Left renal cortex interstitium (tissue), 4 donors: ENCODE measurements at places on chromosomes 13 and 19.

DNA sequence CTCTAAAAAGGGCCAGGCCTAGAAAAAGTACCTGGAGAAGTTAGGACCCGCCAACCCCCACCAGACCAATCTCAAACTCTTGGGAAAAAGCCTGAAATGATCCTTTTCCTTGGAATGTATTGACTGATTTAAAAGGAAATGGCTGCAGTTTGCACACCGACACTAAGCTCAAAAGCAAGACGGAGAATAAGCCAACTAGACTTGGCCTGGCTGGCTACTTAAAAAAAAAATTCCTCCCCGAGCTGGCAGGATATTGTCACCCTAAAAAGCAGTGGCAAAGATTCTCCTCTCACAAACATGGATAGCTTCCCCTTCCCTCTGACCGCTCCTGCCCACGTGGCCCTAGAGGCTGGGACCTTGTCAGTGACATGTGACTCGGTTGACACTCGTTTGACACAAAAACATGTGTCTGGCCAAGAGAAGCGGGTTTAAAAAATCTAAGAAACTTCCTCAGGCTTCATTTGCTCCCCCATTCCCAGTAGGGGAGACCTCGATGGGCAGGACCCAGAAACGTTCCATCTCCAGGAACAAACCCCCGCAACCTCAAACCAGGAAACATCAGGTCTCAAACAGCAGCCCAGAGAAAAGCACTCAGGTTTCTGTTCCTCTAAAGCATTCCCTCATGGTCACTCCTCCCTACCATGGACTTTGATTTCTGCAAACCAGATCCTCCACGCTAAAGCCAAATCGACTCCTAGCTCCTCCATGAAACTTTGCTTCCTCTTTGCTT, 1.3 kb downstream of the RFX1 start:
- no peak for DNase-seq

DNA sequence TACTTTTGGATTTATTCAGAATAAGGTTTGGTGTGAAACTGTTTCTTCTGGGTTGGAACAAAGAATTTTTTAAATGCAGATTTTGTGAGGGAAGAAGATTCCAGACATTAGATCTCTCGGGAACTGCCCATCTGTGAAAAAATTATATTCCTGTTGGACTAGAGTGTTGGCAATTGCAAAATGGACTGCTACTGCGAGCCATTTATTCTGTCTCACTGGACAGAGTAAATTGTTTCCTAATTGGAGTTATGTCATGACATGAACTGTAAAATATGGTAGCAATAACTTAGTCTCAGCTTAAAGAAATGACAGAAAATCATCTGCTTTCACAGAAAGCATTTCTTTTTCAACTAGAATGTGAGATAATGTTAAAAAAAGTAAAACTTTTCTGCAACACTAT, 86.0 kb upstream of the MYCBP2 start:
- DNase-seq, result no peak

- peak; percentile 98 for DNase-seq
Measured at GRCh38 chr19:21851596-21852345, 15.8 kb upstream of the ZNF43 start.

GRCh38 chr19:50510700-50511068, 307 bp downstream of the JOSD2 start:
- DNase-seq, result no peak

GRCh38 chr13:34343413-34343940, 525.5 kb downstream of the RFC3 start:
- DNase-seq, result no peak

DNA sequence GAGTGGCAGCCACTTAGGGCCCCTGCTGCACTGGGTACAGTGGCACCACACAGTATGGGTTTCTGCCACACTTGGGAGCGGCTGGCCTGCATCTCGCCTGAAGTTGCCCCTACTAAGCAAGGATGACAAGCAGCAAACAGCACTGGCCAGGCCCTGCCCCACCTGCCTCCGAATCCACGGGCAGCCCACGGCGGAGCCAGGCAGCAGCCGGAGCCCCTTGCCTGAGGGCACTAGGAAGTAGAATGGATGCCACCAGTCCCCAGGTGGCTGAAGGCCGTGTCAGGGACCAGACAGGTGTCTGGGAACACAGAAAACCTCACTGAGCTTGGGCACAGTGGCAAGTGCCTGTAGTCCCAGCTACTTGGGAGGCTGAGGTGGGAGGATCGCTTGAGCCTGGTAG, 19.4 kb downstream of the MLLT1 start:
- DNase-seq, result no peak

DNA sequence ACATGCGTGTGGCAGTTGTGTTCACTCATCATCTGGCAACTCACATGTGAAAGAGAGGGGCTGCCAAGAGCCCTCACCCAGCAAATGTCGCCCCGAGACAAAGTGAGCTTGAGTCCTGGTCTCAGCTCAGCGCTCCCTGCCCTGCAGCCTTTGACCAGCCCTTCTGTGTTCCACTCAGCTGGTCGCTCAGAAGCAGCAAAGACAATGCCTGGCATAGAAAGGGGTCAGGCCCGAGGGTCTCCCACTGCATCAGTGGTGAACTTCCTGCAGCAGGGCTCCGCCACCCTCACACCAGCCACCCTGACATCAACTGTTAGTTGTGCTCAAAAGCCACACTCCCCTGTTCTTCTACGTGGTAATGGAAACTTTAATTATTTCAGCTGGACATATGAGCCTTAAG, 68.0 kb downstream of the SLC7A1 start:
- no peak for DNase-seq

DNA sequence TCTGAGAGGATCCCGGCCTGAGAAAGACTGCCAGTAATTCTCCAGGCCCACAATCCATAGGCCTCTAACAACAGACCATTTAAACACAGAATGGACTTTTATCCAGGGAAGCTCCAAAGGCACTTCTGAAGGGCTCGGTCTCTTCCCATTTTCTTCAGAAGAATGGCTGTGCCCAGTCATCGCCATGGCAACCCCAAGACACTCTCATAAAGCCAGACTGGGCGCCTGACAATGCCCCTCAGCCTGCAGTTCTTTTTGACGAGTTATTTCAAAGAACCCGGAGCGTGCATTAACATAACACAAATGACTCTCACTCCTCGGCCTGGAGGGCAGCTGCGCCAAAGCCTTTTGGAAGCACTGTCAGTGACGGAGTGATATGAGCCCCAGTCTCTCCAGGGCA, 61.0 kb downstream of the RASA3 start:
- DNase-seq, result no peak

DNA sequence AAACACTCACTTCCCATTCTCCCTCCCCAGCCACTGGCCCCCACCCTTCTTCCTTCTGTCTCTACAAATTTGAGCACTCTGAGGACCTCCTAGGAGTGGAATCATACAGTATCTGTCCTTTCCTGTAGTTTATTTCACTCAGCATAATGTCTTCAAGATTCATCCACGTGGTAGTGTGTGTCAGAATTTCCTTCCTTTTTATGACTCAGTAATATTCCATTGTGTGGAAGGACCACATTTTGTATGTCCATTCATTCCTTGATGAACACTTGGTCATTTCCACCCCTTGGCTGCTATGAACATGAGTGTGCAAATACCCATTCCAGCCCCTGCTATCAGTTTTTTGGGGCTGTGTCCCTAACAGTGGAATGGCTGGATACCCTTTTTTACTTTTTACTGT, 9.8 kb downstream of the KLF2 start:
- no peak for DNase-seq

DNA sequence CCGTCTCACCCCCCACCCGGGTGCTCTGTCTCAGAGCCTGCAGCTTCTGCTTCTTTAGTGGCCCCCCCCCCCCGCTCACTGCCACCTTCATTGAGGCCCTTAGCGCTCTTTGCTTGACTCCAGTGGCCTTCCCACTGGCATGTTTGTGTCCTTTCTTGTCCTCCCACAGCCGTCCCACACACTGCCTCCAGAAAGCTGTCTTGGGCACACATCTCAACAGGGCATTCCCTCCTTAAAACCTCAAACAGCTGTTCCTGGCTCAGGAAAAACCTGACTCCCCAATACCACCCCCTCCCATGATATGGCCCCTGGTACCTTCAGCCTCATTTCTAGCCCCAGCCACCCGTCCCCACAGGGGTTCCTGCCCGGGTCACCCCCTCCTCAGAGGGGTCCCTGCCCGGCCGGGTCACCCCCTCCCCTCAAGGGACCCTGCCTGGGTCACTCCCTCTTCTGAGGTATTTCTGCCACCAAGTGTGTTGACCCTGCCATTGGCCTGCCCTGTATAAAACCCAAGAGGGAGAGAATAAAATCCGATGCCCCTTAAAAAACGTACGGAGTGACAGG, 8.9 kb downstream of the B3GLCT start:
- no peak for DNase-seq

- DNase-seq, result no peak
Measured at GRCh38 chr19:38417544-38418506, 8.2 kb downstream of the RASGRP4 start.

GRCh38 chr19:29806098-29806866, 5.5 kb upstream of the CCNE1 start:
- no peak for DNase-seq

GRCh38 chr19:47179653-47180310, 49.1 kb downstream of the SAE1 start:
- no peak for DNase-seq

DNA sequence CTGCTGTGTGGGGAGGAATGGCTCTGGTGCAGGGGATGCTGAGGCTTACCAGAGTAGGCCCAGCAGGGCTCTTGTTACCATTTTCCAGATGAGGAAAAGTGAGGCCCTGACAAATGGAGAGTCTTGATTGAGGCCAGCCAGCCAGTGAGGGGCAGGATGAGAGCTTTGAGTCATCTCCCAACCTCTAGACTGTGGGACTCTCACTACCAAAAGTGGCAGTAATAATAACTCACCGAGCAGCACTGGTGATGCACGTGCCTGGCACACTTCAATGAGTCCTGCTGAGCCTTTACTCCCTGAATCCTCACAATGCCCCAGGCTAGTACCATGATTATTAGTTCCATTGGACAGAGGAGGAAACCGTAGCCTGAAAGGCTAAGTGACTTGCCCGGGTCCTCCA, 7.8 kb downstream of the CIC start:
- no peak for DNase-seq

- peak; percentile 14 for DNase-seq
Measured at GRCh38 chr13:105202354-105202753, 1333.1 kb downstream of the EFNB2 start.

DNA sequence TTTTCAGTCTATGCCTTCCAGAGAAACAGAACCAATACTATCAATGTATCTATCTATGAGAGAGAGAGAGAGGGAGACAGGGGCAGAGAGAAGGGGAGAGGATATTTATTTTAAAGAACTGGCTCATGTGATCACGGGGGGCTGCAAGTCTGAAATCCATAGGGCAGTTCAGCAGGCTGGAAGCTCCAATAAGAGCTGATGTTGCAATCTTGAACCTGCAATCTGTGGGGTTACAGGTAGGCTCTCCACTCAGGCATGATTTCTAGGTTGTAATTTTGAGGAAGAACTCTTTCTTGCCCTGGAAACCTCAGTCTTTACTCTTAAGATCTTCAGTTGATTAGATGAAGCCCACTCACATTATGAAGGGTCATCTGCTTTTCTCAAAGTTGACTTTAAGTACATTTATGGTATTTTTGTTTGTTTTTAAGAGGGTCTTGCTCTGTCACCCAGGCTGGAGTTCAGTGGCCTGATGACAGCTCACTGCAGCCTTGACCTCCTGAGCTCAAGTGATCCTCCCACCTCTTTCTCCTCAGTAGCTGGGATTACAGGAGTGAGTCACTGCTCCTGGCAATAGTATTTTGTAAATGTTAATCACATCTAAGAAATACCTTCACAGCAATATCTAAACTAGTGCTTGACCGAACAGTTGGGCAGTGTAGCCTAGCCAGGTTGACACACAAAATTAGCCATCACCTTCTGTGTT, 376.4 kb downstream of the FGF9 start:
- no peak for DNase-seq
